ENCODE measurements at places on chromosomes 4 and X.

DNA sequence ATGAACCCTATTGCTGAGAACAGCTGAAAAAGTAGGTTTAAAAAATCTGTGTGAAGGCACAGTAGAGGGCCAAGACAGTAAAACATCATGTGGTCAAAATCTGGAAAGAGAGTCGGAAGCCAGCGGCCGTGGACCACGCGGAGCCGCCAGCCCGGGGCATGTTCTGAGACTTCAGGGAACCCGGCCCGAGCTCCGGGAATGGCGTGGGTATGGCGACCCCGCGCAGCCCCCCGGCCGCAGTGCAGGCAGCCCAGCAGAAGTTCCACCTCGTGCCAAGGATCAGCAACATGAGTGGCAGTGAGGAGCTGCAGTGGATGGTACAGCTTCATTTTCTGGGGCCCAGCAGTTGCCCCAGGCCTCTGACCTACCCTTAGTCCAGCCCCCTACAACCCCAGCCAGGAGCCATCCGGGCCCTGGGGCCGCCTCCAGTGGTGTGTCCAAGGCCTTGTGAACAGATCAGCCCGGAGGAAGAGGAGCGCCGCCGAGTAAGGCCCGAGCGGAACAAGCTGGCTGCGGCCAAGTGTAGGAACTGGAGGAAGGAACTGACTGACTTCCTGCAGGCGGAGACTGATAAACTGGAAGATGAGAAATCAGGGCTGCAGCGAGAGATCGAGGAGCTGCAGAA is 94.2 kb downstream of the LARP1B start:
- no peak for DNase-seq

DNA sequence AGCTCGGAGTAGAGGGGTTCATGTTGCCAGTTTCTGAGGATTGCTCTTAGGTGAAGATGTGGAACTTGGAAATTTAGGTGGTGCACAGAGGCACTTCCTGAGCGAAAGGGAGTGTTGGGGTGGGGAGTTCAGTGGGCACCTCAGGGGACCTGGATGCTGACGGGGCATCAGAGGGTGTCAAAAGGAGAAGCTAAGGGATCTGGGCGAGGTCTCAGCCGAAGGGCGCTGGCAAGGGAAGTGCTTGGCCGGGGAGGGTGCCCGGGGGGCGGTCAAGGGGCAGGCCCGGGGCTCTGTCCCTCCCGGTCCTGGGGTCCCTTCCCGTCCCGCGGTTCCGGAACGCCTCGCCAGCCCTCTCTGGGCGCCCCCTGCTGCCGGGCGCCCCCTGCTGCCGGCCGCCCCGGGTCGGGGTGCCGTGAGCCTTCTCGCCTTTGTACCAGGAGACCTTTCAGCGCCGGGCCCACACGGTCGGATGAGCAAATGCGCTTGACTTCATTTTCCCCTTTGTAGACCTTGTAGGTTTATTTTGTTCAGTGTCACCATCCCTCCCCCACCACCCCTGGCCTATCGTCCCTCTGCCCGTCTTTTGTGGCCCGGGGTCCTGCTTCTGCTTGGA is 3.0 kb upstream of the PHOX2B start:
- no peak for DNase-seq

- DNase-seq = no peak
Measured at GRCh38 chr4:128601991-128602695, 207.4 kb upstream of the JADE1 start.

DNA sequence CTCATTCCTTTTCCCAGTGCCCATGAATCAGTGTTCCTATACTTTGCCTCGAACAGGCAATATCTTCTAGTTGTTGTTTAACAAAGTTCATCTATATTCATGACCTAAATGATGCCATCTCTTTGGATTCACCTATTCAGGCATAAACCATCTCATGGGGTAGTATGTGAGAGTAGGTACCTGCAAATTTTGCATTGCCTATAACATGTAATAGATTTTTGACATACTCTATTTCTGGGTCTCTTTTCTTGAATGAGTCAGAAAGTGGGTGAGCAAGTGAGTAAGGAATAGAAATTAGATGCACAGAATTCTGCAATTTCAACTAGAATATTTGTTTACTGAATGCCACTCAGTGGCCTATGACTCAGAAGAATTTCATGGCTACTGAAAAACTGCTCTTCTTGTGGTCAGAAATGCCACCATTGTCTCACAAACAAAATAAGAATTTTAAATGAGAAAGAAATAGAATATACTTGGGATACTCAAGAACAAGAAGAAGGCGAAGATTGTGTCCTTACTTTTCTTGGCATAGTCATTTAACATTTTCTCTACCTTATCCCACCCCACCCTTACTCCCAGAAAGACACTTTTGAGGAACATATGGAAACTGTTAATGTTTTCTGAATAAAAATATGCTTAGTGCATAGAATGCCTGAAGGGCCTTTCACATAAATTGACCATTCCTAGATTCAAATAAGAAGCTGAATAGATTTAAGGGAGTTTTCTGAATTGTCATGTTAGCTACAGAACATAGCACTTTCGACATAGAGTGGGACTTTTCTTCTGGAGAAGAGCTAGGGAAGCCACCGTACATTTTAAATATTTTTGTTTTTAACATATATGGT is 86.8 kb downstream of the HHIP start:
- DNase-seq = no peak

DNA sequence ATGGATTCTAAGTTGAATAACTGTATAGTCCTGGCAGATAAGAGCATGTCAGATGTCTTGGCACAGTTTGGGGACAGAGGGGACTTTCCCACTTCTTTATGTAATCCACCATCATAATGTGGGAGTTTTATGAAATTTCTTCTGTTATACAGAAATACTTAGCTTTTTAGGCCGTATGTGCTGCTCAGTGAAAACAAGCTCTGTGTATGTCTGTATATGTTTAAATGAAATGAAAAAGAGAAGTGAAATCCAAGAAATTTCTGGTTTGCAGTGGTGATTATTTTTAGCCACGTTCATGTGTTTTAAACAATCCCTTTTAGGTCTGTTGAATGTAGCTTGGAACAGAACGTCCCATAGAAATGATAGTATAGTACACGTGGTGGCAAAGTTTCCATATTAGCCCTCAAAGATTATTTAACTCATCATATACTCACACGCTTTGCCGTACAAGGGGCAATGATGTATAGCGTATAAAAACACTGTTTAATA is 41.0 kb downstream of the GAB1 start:
- DNase-seq = no peak

GRCh38 chr4:22323691-22324090 is 192.2 kb downstream of the ADGRA3 start:
- DNase-seq = no peak

GRCh38 chr4:14428125-14428524 is 574.2 kb upstream of the CPEB2 start:
- no peak for DNase-seq

GRCh38 chrX:16573781-16574180 is 76.2 kb upstream of the S100G start:
- no peak for DNase-seq

GRCh38 chr4:30821859-30822612 is 101.9 kb downstream of the PCDH7 start:
- no peak for DNase-seq

DNA sequence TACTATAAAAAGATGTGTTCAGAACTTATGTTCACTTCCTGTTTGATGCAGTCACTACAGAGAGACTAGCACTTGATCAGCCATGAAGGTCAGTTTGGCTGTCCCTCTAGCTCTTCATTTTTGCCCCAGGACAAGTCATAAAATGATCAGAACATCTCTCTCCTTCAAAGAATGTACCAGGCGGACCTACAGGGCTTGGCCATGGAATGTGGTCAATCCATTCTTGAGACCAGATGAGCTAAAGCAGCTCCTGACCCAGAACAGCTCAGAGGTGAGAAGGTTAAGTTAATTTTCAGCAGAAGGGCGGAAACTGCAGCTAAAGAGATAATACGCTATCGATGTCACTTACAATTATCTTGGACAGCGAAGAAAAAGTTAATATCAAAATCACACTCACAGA is 49.2 kb upstream of the TAB3 start:
- no peak for DNase-seq

DNA sequence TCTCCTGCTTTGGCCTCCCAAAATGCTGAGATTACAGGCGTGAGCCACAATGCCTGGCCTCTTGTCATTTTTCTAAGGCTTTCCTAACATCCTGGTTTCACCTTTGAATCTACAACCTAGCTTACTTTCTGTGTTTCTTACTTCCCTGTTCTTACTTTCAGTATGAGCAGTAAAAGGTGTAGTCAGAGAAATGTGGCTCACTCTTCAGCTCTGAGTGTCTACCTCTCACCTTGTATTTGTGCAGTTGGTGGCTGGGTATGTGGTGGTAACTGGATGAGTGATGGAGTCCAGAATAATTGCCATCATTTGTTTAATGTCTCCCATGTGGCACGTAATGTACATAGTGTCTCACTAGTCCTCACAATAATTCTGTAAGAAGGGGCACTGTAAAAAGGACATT is 19.1 kb upstream of the CXCL11 start:
- no peak for DNase-seq

DNA sequence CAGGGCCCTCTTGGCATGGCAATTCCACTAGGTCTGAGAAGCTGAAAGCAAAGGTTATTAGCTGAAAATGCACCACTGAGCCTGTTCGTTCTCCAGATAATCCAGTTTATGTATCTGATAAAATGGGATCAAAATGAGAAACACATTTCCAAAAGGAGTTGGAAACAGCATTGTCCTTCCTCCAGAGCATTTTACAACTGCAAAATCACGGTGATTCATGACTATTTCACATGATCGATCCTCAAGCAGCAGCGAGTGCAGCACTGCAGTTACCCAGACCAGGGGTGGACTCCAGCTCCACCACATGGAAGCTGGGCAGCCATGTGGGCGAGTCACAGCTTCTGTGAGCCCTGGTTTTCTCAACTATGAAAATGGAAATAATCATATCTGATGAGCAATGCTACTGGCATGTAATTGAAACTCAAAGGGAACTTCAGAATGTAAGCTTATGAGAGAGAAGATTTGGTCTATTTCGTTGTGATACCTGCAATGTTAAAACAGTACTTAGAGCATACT is 78.7 kb upstream of the MSX1 start:
- DNase-seq = no peak

DNA sequence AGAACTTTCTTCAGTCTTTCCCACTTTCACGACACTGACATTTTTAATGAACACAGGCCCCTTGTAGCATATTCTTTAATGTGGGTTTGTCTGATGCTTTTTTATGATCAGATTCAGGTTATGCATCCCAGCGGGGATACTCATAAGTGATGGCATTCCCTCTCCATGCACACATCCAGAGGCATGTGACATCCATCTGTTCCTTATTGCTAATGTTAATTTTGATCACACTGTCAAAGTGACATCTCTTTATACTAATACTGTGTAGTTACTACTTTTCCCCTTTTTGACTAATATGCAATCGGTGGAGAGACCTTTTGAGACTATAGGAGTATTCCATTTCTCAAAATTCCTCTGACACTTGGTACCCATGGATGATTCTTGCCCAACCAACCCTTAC is 43.8 kb upstream of the HS3ST1 start:
- DNase-seq = no peak

DNA sequence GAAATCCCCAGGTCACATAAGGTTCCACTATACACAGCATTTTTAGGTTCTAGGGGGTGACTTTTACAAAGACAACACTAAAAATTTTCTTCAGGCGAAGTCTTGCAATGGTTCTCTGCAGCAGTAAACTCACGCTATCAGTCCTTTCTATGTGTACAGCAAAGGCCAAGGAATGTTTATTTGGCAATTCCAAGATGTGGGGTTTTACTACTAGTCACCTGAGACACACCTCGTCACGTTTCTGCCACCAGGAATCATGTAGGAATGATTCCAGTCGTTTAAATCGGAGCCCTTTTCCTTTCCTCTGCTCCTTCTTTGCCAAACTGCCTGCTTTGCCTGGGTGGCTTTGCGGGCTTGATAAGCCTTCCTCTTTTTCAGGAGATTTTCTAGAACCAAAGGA is 75.9 kb upstream of the ENPEP start:
- no peak for DNase-seq

- no peak for DNase-seq
Measured at GRCh38 chr4:2788101-2788500, 4.8 kb upstream of the SH3BP2 start.

DNA sequence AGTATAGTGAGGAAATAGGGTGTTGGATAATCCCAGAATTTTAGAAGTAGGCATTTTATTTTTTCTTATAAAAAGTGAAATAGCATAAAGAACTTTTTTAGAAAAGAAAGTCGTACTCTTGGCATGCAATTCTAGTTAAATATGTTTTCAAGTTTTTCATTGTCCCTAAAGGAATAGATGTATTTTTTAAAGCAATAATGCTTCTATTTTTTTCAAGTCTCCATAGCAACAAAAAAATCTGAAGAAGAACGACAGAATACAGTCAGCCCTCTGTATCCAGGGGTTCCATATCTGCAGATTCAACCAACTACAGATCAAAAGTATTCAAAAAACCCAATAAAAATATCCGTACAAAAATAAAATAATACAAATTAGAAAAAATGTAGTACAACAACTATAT is 538.2 kb downstream of the GLUD2 start:
- DNase-seq = no peak

All from activated CD4-positive, alpha-beta T cell treated with anti-CD3 and anti-CD28 coated beads for 1 hour (primary cell).